ENCODE measurements at places on chromosomes 5 and 9.

DNA sequence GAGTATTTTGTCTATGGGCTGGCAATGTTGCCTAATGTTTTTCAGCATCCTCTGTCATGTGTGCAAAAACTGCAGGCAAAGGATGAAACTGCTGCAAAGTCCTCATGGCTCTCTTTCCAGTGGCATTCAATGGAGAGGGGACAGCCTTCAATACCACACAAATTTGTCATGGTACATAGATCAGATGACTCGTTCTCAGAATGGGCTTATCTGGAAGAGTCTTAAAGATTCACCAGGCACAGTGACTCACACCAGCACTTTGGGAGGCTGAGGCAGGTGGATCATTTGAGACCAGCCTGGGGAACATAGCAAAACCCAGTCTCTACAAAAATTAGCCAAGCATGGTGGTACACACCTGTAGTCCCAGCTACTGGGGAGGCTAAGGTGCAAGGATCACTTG, 5.3 kb downstream of the CDKN2AIPNL start:
- DNase-seq, result no peak

DNA sequence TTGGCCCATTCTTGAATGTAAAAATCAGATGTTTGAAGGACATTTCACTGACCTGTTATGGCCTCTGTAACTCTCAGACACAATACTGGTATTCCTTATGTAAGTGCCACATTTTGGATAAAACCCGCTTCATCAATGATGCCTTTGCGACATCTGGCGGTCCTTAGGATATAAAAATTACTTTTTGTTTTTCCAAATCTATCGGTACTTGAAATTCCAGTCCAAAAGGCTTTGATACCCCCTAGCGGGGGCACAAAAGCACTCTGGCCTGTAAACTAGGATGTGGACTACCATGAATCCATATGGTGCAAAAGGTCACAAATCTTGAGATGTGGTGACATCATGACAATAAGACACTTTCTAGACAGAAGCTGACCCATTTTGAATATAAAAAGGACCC, 291.8 kb downstream of the KIAA0825 start:
- DNase-seq, result no peak

DNA sequence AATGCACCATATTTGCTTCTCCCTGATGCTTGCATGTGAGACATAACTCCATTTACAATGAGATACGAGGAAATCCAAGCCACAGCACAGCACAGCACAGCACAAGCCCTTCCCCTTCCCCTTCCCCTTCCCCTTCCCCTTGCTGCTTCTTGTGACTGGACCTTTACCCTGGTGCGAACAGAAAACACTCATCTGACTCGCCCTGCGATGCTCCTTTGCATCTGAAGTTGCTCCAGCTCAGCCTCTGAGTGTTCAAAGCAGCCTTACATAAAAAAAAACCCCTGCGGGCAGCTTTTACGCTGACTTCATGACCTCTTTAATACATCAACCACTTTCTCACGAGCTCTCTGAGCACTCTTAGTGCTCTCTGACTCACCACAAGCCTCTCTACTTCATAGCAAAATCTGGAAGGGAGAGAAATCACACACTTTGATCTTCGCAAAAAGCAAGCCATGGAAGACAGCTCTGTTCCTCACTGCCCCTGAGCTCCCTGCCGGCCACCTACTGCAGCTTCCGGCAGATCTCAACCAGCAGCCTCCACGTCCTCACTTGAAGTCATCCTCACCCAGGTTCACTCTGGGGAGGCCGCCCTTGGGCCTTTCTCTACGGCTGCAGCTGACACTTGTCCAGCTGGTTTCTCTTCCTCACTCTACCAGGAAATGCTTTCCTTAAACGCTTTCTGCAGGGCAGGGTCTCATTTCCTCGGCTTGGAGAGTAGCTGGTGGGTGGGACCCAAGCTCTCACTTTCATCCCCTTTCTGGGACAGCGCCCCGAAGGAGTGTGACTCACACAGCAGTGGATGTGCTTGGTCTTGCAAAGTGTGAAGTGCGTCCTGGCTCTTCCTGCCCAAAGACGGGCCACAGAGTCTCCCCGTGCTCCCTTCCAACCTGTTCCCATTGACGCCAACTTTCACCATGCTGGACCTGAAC, 5.3 kb downstream of the SLC34A1 start:
- peak; percentile 74 for DNase-seq

DNA sequence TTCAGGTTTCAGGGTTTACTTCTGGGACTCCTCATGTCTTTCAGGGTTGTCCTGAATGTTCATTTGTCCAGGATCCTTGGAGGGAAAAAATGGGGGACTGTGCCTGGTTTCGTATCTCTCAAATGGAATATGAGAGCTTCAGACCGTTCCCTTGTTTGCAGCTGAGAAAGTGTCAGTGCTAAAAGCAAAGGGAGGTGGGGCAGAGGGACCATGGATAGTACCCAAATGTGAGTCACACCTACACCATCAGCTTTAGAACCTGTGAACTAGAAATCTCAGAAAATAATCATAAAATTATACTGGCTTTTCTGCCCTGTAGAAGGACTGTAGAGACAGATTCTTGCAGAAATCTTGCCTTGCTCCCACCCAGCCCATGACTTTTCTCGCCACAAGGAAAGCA, 84.3 kb upstream of the TAF11L2 start:
- DNase-seq, result no peak

GRCh38 chr9:17090041-17090440, 44.8 kb upstream of the CNTLN start:
- DNase-seq, result no peak

- DNase-seq, result no peak
Measured at GRCh38 chr5:53151713-53152458, 42.3 kb upstream of the MOCS2 start.

GRCh38 chr5:1349246-1349645, 4.3 kb upstream of the CLPTM1L start:
- DNase-seq, result no peak

- no peak for DNase-seq
Measured at GRCh38 chr5:11110128-11110527, 349.1 kb upstream of the DAP start.

- DNase-seq, result no peak
Measured at GRCh38 chr5:14759744-14760547, 95.4 kb downstream of the OTULIN start.

- no peak for DNase-seq
Measured at GRCh38 chr9:17905781-17906175, 326.9 kb downstream of the SH3GL2 start.

- DNase-seq, result no peak
Measured at GRCh38 chr9:3793971-3794383, 268.2 kb upstream of the RFX3 start.

DNA sequence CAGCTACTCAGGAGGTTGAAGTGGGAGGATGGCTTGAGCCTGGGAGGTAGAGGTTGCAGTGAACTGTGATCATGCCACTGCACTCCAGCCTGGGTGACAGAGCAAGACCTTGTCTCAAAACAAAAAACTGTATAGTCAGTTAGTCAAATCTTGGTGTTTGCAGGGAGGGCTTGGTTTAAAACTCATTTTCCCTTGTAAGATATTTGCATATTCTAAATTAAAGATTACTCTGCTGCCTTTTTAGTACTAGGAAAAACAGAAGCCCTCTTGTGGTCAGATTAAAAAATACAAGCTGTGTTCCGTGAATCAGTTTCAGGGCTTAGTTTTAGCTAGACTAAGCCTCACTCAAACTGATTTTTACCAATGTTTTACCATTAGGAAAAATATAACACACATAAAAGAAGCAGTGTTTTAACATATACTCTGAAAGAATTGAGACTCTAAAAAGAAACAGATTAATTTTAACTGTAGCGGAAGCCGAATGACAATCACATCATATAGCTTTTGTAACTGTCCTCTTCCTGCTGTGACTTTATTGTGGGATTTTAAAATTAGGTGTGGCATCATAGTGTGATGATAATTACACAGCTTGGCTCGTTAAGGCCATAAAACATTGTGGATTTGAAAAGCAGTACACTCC, 84.9 kb upstream of the BASP1 start:
- peak; percentile 47 for DNase-seq

DNA sequence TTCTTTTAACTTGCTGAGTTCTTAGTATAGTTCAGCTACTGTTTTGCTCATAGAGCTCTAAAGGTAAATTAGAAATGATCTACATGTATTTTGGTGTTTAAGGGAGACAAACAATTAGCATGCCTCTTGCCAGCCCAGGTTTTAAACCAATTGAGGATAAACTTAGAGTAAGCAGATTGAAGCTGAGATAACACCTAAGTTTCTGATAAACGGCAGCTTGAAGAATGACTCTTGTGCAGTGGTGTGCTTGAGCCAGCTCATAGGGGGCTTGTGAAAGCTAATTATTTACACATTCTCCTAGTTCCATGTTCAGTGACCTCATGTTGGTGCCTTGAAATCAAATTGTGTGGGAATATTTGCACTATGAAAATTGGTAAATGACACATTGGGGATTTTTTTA, 193.0 kb downstream of the PRR16 start:
- no peak for DNase-seq

GRCh38 chr9:85900504-85901201, 40.3 kb upstream of the NAA35 start:
- DNase-seq, result peak; percentile 21

DNA sequence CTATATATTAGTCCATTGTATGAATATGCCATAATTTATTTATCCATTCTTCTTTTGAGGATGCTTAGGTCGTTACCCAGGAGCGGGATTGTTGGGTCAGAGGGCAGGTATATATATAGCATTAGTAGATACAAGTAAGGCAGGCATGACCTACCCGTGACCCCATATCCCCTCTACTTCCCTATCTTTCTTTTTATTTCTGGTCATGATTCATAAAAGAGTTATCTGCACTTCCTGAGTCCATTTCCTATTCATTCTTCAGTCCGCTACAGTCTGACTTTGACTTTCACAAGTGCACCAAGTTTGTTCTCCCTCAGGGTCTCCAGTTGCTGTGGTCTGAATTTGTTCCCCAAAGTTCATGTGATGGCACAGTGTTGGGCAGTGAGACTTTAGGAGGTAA, 6.9 kb downstream of the RHOBTB3 start:
- DNase-seq, result peak; percentile 60

DNA sequence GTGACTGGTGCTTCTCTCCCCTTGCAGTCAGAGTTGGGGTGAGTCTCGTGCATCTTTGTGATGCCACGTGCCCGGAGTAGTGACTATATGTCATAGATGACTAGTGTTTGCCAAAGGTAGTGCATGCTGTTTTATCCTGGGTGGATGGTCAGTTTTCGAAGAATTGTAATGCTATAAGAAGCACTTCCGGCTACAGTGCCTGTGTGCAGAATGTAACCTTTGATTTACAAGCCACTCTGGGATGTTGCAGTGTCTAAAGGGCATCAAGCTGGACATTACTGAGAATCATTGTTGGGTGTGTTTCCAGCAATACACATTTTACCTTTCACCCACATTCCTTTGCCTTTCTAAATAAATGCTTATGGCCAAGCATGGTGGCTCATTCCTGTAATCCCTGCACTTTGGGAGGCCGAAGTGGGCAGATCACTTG, 16.7 kb downstream of the MVB12B start:
- DNase-seq, result no peak

DNA sequence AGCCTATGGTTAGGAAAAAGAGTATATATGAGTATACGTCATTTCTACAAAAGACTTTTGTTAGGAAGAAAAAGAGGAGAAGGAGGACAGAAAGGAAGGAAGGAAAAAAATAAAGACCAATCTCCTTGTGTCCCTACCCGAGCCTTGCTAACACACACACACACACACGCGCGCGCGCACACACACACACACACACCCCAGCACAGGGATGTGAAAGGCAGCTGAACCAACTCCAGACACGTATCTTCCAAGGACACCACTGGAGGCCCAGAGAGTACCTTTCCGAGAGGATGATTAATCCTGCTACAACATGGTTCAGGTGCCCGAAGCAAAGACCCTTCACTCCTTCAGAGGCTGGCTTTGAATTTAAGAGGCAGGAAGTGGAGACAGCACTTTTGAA, 56.9 kb upstream of the GALNT10 start:
- no peak for DNase-seq

GRCh38 chr5:98904780-98905179, 24.0 kb downstream of the CHD1 start:
- DNase-seq, result no peak
